Tibial artery (tissue), 4 donors: ENCODE measurements at places on chromosomes 4 and X.

DNA sequence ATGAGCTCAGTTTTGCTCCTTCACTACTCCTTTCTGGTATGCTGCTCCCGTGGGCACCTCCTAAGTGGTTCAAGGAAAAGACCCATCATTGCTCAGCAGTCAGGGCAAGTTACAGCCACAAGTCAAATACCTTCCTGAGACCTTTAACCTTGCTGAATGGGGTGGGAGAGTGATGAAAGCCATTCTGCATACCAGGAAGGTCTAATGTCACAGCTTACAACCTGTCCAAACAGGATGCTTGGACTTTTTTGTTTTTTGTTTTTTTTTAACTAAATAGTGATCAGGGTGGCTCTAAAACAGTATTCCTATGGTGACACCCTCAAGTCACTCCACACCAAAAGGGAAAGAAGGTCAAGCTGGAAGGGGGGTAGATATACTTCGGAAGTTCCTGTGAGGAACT lies 93.1 kb downstream of the GPC3 start:
- DNase-seq: no peak

DNA sequence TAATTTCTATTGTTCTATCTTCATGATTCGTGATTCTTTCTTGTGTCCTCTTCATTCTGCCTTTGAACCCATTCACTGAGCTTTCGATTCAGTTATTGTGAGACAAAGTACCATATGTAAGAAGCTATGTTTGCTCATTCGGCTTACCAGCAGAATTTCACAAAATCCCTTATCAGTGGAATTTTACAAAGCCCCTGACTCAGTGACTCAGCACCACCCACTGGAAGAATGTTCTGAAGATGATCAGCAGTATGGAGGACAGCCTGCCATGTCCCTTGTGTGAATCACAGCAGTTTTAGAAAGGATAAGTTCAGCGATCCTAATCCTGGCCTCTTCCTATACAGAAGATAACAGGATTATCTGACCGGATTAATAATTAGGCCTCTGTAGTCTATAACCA lies 5.8 kb upstream of the UXT start:
- DNase-seq: no peak

GRCh38 chr4:119016636-119017035 lies 119.0 kb upstream of the MYOZ2 start:
- no peak for DNase-seq

DNA sequence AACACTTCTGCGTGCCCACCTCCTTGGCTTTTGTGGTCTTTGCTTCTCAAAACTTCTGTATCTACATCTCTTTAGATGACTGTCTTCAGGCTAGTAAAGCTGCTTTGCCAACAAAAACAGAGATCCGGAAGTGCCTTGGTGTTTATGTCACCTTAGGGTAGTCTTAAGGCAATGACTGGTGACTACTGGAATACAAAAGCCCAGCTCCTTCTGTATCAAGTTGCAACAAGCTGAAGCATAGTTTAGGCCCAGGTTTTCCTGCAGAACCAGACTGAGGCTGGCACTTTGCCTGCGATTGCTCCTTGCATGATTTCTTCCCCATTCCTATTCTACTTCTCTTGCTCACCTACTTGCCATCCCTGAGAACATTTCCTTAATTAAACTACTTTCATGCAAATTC lies 333.8 kb downstream of the DMD start:
- DNase-seq: no peak
